ENCODE measurements at places on chromosomes 12 and 14. TPM values are rescaled to one million over a fixed set of nuclear protein-coding genes. Genes with fewer than 3 reads are reported as not detected.

DNA sequence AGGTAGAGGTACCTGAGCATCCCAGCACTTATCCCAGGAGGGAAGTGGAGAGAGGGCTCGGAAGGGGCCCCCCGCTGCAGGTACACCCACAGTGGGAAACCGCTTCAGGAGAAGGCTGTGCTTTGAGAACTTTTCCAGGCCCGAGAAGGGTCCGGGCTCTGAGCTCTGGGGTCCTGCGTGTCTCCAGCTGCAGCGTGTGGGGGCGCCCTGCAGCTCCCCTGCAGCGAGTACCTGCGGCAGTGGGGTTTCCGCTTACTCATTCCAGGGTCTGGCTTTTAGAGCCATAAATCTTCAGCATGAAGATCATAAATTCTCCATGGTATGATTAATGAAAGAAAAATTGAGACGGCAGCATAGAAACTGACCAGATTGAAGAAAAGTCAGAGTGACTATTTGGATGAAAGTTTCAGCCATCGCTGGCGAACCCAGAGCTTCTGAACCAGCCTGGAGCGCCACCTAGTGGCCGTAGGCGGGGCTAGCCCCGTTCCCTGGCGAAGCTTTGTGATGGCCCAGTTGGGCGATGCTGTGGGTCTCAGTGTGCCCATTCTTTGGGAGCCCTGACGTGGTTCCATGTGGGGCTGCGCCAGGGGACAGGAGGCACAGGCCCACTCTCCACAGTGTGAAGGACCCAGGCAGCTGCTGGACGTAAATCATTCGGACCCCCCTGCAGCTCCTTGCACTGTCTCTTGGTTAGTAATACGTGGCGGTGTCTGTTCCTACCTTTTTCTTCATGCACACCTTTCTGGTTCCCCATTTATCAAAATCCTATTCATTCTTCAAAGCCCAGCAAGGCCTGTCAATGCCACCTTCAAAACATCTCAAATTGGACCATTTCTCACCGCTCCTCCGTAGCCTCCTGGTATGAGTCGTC, 198.2 kb downstream of the TSPAN9 start:
- ATAC-seq = peak; percentile 83

- peak; percentile 66 for ATAC-seq
Measured at GRCh38 chr14:35333264-35333730, 41.1 kb downstream of the PSMA6 start.

- no peak for ATAC-seq
Measured at GRCh38 chr14:106842687-106843086, 1316.3 kb downstream of the TMEM121 start.

The CAPZA3 gene
- not detected for total RNA-seq

The DCN gene
- total RNA-seq = 52.8 TPM

GRCh38 chr12:18719922-18720510, 17.8 kb downstream of the PLCZ1 start:
- no peak for ATAC-seq

The GRIN2B gene
- total RNA-seq = 0.09 TPM

DNA sequence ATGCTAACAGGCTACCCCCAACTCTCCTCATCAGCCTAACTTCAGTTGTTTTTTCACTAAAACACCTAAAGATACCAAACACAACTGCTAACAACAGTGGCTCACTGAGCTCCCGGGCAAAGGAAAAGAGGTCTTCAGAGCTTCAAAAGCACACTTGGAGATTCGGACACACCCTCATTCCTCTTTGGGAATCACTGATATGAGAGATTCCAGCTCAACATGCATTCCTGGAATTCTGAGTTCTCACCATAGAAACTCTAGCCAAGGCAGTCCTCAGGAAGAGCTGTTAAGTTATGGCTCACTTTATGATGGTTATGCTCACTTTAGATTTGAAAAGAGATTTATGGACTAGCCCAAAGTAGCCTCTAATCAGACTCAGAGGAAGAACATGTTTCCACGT, 40.1 kb downstream of the STXBP6 start:
- no peak for ATAC-seq

DNA sequence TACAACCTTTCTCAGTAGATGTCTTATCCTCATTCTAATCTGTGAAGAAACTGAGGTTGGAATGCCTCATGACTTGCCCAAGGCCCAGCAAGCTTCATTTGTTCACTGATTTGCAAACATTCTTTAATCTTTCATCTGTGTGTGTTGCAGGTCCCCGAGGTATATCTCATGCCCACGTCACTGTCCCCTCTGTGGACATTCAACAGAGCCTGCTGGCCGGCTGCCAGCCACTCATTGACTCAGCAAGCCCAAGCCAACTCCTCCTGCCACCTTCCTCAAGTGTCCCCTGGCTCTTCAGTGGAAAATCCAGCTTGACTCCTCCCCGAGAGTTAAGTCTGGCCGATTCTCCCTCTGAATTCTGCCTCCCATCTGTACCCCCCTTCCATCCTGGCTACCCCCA, 1.9 kb upstream of the DCAF4 start:
- ATAC-seq = no peak

- no peak for ATAC-seq
Measured at GRCh38 chr12:47234576-47235141, 154.9 kb upstream of the AMIGO2 start.

- ATAC-seq = no peak
Measured at GRCh38 chr14:61911574-61911973, 149.4 kb downstream of the SNAPC1 start.

GRCh38 chr12:107521826-107522355, 163.7 kb upstream of the PWP1 start:
- no peak for ATAC-seq

DNA sequence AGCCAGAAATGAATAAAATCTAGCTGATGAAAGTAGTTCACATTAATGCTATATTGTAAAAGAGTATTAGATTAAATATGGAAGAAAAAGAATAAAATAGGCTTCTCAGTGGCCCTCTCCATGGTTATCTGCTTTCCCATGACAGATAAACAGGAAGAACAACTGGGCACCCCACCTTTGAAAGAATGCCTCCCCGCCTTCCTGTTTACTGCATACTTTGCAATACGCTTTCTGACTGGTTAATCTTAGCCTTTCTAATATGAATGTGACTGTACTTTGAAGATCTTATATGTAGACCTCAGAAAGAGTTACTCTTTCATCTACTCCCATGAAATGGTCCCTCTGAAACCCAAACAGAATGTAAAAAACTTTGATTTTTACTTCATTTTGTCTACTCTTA, 34.1 kb upstream of the DAAM1 start:
- ATAC-seq = peak; percentile 77

GRCh38 chr14:75375983-75376382, 51.8 kb upstream of the JDP2 start:
- no peak for ATAC-seq

DNA sequence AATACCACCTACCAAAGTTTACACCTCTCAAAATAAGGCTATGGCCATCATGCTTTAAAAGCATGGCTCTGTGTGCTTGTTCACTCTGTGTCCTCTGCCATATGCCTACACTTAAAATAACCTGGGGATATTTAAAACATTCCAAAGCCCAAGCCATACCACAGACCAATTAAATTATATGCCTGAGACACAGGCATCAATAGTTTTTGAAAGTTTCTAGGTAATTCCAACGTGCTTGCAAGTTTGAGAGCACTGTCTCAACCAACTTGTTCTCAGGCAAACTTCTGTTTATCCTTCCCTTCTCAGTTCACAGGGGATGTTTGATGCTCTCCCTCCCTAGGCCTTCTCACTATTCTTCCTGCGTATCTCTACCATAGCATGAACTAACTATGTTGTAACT, 3.4 kb upstream of the FRMD6 start:
- ATAC-seq = no peak

The ADAMTS20 gene
- total RNA-seq = 4.8 TPM

The ISM2 gene
- total RNA-seq = 0.88 TPM

The LMO3 gene
- total RNA-seq = 45.9 TPM

GRCh38 chr12:40551466-40551865, 140.8 kb upstream of the CNTN1 start:
- ATAC-seq = no peak

The ITGB7 gene
- 1.9 TPM for total RNA-seq

The FGD4 gene
- 19.5 TPM for total RNA-seq

The ALDH1L2 gene
- 12.2 TPM for total RNA-seq

- ATAC-seq = no peak
Measured at GRCh38 chr12:108289350-108290161, 49.6 kb downstream of the CMKLR1 start.

GRCh38 chr12:24814379-24815113, 134.4 kb downstream of the BCAT1 start:
- ATAC-seq = no peak

DNA sequence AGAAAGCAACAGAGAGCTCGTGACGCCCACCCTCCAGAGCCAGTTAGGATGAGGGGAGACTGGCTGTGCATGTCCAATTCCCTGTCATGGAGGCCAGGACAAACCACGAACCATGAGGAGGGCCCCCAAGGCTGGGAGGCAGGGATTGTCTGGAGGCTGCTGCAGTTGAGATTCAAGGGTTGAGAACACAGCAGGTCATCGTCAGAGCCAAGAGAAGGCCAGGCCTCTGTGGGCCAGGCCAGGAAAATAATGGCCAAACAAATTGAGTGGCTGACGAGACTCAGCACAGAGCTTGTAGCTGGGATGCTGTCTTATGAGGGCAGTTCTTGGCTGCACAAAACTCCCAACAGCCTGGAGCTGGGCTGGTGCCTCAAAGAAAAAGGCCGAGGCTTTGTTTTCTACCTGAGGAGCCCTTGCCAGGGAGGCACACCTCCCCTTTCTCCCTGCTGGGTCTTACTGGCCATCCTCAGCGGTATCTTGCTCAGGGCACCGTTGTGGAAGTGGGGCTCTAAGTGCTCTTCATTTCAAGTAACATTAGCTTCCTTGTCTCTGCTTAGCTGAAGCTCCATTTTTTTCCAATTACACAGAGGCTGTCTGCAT, 665.9 kb downstream of the BCL11B start:
- ATAC-seq = no peak

DNA sequence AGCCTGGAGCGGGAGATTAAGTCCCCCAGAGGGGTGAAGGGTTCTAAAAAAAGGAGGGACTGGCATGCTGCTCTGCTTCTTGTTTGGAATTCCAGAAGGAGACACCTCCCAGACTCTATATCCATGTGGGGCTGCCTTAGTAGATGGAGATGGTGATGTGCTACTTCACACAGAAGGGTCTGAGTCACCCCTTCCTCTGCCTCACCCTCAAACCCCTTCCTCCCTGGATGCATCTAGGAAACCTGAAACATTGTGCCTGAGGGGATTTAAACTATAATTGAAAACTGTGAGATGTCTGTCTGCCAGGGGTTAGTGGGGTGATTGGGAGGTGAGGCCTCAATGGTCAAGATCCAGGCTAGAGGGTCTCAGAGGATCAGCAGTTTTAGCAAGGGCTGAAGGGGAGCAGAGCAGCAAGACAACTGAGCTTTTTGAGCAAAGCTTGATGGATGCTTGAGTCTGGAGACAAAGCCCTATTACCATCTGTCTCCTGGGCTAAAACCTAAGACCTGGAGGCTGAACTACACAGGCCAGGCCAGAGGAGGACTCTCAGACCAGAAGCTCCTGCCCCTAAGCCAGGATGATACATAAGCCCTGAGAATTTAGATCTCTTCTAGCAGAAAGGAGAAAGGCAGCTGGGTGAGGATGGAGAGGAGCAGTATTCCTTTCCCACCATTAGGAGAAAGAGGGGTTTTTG, 314.7 kb upstream of the ATP2B1 start:
- ATAC-seq = no peak

DNA sequence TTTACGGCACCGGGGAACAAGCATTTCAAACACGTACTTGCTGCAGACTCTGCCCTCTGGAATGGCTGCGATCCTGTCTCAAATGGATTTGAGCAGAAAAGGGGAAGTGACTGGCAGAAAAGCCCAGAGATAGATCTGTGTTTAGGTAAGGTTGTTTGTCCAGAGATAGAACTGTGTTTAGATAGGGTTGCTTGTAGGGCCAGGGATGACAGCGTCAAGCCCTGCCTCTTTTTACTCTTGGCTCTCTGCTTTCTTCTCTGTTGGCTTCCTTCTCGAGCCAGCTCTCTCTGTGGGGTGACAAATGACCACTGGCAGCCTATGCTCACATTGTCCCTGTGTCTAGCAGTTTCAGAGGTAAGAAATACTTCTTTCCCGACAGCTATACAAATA, 11.4 kb downstream of the DGLUCY start:
- no peak for ATAC-seq

The KRT5 gene
- 0.83 TPM for total RNA-seq

DNA sequence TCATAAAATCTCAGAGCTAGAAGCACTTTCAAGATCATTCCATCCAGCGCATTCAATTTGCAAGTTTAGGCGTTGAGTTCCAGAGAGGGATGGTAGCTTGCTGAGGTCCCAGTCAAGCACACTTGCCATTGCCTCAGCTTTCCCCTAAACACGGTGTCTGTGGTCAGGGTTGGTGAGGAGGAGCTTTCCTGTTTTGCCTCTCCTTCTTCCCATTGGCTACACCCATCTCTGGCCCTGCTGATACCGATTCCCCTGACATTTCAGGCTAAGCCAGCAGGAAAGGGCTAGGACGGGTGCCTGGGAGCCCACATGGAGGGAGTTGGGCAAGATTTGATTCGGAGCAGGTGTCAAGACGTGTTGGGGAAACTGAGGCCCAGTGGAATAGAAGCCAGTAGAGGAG, 9.1 kb downstream of the NFATC4 start:
- peak; percentile 4 for ATAC-seq

The TBX3 gene
- total RNA-seq = 14.0 TPM

The MYO1H gene
- 0.43 TPM for total RNA-seq

DNA sequence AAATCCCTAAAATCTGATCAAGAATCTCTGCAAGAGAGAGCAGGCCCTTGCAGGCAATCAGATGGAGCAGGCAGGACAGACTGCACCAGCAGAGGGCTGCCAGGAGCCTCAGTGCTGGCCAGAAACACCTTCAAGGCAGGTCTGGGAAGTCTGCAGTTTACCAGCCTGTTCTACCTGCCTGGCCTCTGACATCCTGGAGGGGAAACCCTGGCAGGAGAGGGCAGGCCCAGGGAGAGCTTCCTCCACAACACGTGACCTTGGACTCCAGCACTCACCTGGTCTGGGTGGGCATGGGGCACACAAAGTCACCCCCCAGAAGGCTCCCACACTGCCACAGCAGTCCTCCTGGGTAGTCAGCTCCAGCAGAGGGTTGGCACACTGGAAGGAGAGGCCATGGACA, 56.0 kb downstream of the ISCA2 start:
- ATAC-seq = no peak

- no peak for ATAC-seq
Measured at GRCh38 chr14:80215081-80215480, 3.8 kb upstream of the DIO2 start.

The CFAP54 gene
- 1.4 TPM for total RNA-seq

DNA sequence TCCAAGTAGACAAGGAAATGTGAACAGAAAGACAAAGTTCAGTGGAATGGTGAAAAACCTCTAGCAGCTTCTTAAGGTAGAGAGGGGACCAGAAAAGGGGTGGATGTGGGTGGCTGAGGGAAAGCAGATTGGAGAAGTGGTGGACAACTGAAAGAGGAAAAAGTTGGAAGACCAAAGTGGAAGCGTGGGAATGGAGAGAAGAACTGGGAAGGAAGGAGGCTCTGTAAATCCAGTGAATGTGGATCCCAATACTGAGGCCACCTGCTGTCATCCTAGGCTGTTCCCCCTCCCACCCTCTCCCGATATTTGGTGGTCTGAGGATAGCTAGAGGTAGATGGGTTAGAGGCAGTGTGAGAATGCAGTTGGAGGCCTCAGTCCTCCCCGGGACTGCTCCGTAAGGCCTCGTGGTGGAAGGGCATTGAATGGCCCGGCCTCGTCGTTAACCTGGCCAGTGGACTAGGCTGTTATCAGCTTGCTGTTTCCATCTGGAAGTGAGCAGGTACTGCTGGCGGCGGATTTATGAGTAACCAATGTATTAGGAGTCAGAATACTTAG, 822 bp upstream of the POU6F1 start:
- ATAC-seq = no peak

The SOCS2 gene
- total RNA-seq = 25.5 TPM

GRCh38 chr12:110174373-110174996, 50.3 kb downstream of the IFT81 start:
- ATAC-seq = no peak

GRCh38 chr12:65609359-65609771, 214.9 kb upstream of the HMGA2 start:
- ATAC-seq = peak; percentile 66

Data from motor neuron (in vitro differentiated cells).